ENCODE measurements at places on chromosomes 11 and 22.

DNA sequence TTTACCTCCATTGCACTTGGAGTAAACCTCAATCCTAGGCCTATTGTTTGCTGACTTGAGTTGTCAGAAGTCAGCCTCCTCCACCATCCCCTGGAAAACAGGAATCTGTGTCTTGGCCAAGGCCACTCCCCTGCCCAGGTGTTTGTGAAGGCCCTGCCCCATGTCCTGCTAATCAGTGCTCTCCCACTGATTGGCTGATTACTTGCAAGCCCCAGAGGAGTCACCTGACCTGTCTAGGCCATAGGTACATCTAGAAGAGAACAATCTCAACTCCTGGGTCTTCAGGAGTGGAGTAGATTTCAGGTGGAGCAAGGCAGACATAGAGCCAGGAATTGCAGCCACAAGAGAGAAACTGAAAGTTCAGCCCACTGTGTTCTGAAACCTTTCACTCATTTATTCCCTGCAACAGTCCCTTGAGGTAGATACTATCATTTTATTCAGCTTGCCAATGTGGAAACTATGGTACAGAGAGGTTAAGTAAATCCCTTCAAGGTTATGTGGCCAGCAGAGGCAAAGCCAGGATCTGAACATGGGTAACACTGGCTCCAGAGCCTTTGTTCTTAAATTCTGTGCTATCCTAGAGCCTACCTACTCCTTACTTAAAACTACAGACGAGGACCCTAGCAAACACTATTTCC, 10.4 kb downstream of the OAF start:
- no peak for DNase-seq

DNA sequence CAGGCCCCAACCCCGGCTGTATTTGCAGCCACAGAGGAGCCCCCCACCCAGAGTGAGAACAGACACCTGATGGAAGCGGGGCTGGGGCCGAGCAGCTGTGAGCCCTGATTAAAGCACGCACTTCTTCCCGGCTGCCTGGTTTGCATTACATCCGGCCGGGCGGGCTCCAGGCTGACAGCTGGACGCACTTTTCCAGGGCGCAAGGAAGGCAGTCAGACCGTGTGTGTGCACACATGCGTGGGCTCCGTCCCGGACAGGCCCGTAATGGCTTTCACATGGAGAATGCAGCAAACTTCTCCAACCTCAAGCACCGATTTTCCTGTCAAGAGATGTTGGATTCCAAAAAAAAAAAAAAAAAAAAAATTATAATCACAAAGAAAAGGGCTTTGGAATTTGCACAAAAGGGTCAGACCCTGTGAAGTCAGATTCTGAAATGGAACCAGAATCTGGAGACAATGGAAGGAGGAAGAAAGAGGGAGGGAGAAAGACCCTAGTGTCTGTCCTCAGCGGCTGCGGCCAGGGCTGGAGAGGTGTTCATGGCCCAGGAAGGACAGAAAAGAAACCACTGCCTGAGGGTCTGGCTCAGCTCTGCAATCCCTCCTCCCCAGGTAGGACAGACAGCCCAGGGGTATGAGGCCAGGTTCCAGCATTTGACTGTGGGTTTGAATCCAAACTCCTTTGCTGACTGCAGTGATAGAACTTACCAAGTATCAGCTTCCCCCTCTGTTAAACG, 365.5 kb downstream of the MN1 start:
- DNase-seq: no peak

GRCh38 chr11:96474263-96474662, 84.5 kb downstream of the JRKL start:
- DNase-seq: no peak

DNA sequence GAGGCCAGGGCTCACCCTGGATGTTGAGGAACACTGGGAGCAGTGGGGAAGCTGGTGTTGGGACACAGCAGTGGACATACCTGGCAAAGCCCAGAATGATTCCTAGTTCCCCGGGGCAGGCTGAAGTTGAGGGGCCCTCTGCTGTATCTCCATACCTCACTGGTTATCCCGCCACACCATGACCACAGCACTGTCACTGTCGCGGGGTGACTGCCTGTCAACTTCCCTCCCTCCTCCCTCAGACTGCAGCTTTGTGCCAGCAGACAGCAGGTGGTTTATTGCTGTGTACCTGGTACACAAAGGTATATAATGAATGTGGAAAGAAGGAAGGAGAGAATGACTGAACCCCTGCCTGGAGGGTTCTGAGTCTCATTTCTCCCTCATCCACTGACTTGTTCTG, 318.7 kb downstream of the TMEM135 start:
- DNase-seq: no peak

DNA sequence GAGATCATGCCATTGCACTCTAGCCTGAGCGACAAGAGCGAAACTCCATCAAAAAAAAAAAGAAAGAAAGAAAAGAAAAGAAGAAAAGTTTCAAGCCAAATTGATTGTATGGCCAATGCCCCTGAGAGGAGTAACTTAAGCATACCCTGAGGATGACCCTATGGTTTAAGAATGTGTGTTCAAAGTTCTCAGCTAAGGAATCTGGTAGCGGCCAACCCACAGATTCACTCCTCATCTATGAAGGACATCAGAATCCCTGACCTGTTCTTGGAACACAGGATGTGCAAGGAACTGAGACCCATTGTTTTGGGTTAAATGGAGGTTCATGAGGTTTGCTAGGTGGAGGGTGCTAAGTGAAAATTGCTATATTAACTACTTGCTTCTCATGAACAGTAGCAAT, 18.1 kb downstream of the IZUMO1R start:
- no peak for DNase-seq

GRCh38 chr11:76796511-76797198, 13.5 kb downstream of the TSKU start:
- no peak for DNase-seq

DNA sequence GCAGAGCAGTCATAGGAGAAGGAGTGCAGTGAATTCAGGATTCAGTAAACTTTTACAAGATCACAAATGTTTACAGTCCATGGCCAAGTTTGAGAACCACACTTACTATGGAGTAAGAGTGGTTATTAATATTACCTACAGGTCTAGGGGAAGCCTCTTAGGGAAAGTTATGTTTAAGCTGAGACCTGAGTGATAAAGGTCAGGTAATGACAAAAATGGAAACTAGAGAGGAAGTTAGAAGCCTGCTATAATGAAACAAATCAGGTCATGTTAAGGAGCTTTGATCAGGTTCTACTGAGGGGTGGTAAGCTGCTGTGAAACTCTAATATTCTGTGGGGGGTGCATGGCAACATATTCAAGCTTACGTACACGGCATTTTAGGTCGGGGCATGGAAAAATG, 32.5 kb upstream of the SLC22A9 start:
- DNase-seq: no peak

DNA sequence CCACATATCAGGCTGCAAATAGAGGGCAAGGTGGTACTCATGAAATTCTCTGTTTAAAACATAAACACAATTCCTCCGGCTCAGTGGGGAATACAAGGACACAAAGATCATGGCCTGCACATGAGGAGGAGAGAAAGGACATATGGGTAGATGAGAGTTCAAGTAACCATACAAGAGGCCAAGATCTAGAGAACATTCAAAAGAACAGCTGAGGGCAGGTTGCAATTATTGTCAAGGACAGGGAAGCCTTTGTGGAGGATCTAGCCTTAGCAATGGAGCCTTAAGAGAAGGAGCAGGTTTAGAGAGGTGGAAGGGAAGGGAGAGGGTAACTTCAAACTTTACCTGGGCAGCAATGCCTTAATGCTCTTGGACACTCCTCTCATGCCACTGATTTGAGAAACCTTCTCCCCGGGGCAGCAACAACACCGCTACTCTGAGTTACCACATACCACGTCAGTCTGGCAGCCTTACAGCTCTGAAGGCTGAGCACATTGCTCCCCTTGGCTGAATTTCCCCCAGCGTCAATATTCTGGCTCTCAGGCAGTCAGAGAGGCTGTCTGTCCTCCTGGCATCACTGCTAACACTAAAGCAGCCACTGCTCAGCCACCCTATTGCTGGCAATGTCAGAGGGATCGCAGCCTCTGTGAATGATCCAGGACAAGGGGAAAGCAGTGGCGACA, 55.5 kb downstream of the CLPB start:
- no peak for DNase-seq

DNA sequence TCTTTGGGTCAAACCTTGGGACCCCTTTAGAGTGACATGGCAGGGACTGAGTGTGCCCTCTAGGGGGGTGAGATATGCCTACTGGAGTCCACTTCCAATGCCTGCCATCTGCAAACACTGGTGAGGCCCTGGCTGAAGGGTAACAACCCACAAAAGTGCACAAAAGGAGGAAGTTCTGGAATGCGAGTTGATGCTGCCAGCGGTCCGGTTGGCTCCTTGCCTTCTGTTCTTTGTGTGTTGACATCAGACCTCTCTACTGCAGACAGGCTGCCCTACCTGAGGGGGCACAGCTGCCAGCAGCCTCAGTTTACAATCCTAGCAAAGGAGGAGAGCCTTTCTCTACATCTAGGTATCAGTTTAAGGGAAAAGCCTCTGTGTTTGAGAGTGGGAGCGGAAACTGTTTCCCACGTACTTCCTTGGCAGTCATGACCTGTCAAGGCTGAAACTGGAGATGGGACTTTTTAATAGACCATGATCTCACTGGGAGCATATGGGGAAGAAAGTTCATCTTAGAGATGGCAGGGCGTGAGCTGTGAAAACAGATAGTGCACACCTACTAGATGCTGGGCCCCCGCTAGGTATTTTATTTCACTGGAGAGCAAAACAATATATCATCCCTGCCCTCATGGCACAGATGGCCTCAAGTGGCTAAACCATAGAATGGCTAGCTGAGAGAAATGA, 27.2 kb downstream of the BMAL1 start:
- DNase-seq: no peak

DNA sequence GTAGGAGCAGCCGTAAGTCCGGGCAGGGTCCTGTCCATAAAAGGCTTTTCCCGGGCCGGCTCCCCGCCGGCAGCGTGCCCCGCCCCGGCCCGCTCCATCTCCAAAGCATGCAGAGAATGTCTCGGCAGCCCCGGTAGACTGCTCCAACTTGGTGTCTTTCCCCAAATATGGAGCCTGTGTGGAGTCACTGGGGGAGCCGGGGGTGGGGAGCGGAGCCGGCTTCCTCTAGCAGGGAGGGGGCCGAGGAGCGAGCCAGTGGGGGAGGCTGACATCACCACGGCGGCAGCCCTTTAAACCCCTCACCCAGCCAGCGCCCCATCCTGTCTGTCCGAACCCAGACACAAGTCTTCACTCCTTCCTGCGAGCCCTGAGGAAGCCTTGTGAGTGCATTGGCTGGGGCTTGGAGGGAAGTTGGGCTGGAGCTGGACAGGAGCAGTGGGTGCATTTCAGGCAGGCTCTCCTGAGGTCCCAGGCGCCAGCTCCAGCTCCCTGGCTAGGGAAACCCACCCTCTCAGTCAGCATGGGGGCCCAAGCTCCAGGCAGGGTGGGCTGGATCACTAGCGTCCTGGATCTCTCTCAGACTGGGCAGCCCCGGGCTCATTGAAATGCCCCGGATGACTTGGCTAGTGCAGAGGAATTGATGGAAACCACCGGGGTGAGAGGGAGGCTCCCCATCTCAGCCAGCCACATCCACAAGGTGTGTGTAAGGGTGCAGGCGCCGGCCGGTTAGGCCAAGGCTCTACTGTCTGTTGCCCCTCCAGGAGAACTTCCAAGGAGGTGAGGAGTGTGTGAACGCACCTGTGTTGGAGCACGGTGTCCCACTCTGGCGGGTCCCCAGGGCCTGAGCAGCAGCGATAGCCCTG, at the start of gene TAGLN:
TSS of gene TAGLN (plus strand) at position 318 of the 863 bp plus-strand sequence. CDS start 3,644 bp downstream, outside the sequence.
- DNase-seq: peak; percentile 72

DNA sequence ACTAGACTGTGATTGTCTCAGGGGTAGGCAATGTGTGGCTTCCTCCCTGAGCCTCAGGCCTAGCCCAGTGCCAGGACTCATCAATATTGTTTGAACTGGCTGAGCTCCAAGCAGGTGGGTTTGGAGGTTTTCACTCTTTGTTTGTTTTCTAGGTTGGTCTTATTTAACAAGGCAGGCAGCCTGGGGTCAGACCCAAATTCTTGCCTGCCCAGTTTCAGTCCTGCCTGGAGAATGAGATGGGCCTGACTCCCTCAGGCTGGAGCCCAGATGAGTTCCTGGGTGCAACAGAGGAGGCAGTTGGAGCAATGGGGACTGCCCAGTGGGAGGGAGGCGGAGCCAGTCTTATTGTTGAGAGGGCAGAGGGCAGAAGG, 28.3 kb upstream of the TP53I11 start:
- no peak for DNase-seq

DNA sequence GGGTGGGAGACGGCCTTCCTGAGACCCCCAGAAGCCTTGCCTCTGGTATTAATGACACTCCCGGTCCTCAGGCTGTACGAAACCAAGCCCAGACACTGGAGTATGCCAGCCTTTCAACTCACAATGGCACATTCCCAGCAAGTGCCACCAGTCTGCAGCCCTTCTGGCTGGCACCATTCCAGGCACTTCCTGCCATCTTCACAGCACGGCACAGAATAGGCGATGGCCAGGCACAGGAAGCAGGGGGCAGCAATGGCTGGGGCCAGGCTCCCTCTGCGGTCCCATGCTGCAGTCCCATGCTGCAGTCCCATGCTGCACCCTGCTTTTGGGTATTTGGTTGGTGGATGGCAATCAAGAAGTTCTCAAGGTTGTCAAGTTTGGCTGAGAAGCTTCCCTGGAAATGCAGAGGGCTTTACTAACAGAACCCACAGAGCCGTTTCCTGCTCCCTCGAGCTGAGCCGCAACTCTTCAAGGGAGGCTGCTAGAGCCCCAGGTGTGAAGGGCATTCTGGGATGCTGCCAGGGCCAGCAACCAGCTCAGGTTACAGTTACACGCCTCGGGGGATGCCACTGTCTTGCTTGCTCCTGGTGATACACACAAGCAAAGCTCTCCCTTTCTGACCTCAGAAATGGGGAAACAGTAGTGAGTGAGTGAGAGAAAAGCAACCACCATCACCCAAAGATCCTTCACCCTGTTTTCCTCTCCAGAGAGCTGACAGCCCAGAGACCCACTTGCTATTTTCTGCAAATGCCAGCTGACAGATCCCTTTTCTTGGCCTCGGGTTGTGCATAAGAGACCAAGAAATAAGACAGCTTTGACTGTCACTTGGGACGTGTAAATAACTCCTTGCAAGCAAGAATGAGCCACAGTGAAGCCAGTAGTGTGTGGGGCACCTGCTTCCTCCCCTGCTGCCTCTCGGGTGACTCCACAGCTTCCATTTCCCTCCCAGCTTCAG, 23.9 kb downstream of the LRFN4 start:
- no peak for DNase-seq

DNA sequence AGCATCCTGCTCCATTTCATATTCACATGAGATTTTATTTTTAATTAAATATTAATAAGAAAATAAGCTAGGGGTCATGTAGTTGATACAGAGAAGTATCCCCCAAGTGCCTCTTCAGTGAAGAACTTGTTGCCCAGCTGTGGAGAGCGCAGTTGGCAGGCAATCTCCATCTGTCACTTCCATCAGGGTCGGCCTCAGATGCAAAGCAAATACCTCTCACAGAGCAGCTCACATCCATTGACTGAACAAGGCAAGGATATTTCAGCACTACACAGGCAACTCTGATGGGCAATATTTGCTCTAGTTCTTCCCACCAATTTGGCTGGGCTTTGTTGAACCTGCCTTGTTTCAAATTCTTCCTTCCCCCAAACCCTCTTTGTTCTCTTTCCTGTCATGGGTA, 129.4 kb downstream of the NOX4 start:
- no peak for DNase-seq

- DNase-seq: no peak
Observed at GRCh38 chr11:12927221-12927620, 81.9 kb upstream of the RASSF10 start.

Data from NCI-H226 (cell line).